Renal cortical epithelial cell (primary cell): ENCODE measurements at places on chromosomes 6 and 20.
A peak's percentile ranks its signal among the peaks of the same experiment; 100 is the strongest.

DNA sequence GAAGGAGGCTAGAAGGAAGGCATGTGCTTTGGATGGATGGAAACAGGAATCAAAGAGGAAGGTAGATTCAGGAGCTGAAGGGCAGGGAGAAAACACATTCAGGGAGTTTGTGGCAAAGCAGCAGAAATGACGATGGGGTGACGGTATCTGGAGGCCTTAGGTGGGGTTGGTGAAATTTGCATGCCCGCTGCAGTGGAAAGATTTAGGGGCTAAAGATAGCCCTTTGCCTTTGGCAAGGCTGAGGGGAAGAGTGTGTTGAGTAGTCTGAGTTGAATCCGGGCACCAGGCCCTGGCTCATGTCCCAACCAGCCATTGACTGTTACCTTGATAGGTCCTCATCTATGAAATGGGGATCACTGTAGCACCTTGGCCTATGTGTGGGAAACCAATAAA lies 1.3 kb downstream of the GZF1 start:
- DNase-seq = no peak

DNA sequence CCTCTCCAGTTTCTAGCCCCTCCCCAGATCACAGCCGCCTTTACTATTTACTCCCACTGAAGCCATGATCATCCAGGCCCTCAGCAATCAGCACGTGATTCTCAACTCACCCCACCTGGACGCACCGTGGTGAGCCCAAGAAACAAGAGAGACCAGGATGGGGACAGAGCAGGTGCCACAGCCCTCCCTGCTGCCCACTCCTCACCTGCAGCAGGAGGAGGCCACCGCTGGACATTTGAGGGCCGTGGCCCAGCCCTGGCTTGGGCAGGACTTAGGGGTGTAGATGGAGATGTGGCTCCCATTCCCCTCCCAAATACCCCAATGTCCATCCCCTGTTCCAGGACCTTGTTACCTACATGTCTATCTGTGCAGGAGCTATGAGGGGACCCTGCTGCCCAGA lies 20.3 kb downstream of the HLA-F start:
- no peak for DNase-seq

GRCh38 chr20:62240020-62240685 lies 1.8 kb downstream of the OSBPL2 start:
- DNase-seq = no peak

GRCh38 chr6:95175927-95176675 lies 401.2 kb upstream of the MANEA start:
- DNase-seq = no peak

DNA sequence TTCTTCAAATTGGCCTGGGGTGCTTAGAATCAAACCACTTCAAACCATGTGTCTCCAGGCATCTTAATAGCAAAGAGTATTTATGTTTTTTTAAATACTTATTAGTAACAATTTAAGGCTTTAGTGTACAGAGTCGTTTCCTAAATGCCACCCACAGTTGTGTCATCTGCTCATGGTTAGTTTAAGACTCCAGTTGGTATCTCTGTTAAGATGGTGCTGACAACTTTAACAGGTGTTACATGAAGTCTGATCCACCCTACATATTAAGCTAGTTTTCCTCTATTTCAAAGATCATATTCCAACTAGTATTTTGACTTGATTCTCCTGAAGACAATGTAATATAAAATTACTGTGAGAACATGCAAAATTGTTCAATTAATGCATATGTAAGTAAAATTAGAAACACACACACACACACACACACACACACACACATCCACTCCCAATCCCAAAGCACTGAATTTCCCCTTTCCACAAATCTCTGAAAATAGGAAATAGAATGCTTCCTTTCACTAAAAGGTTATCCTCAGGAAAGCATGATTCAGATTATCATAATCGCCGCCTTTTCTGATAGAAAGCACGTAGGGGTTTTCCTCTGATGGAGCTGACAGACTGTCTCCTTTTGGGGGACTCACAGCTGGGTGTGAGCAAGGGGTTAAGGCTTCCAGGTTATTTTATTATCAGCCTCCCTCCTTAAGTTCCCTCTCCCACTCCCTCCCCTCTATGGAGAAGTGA lies 10.5 kb downstream of the CNKSR3 start:
- DNase-seq = no peak

- peak; percentile 77 for DNase-seq
Observed at GRCh38 chr6:166736634-166737033, 109.6 kb upstream of the RPS6KA2 start.
